Cortex of kidney (tissue), 1 donor: ENCODE measurements at places on chromosomes 6 and 20.

- no peak for DNase-seq
Measured at GRCh38 chr6:136669299-136669699, 119.1 kb upstream of the MAP7 start.

GRCh38 chr6:29792123-29793035, 35.2 kb upstream of the HLA-G start:
- DNase-seq: no peak

GRCh38 chr6:78308025-78308424, 559.3 kb upstream of the IRAK1BP1 start:
- no peak for DNase-seq

GRCh38 chr6:88760091-88760490, 203.3 kb downstream of the RNGTT start:
- no peak for DNase-seq

- no peak for DNase-seq
Measured at GRCh38 chr20:973785-974194, 28.3 kb downstream of the RSPO4 start.

DNA sequence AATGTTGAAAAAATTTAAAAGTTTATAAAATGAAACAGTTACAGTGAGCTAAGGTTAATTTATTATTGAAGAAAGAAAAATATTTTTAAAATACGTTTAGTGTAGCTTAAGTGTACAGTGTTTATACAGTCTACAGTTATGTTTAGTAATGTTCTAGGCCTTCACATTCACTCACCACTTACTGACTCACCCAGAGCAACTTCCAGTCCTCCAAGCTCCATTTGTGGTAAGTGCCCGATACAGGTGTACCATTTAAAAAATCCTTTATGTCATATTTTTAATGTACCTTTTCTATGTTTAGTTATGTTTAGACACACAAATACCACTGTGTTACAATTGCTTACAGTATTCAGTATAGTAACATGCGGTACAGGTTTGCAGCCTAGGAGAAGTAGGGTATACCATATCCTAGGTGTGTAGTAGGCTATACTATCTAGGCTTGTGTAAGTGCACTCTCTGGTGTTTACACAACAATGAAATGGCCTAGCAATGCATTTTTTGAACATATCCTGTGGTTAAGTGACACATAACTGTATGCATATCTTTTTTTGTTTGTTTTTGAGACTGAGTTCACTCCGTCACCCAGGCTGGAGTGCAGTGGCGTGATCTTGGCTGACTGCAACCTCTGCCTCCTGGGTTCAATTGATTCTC, 26.3 kb downstream of the FLRT3 start:
- no peak for DNase-seq

DNA sequence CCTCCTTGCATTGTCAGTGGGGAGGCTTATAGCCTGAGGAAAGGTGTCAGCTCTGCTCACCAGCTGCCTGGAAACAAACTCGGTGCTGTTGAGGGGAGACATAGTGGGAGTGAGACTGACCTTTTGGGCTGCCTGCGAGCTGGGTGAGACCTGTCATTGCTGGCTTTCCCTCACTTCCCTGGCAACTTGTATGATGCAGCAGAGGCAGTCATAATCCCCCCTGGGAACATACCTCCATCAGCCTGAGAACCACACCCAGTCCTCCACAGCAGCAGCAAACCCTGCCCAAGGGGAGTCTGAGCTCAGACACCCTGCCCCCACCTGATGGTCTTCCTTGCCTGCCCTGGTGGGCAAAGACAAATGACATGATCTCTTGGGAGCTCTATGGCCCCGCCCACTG, 521.2 kb upstream of the IMPG1 start:
- DNase-seq: no peak

DNA sequence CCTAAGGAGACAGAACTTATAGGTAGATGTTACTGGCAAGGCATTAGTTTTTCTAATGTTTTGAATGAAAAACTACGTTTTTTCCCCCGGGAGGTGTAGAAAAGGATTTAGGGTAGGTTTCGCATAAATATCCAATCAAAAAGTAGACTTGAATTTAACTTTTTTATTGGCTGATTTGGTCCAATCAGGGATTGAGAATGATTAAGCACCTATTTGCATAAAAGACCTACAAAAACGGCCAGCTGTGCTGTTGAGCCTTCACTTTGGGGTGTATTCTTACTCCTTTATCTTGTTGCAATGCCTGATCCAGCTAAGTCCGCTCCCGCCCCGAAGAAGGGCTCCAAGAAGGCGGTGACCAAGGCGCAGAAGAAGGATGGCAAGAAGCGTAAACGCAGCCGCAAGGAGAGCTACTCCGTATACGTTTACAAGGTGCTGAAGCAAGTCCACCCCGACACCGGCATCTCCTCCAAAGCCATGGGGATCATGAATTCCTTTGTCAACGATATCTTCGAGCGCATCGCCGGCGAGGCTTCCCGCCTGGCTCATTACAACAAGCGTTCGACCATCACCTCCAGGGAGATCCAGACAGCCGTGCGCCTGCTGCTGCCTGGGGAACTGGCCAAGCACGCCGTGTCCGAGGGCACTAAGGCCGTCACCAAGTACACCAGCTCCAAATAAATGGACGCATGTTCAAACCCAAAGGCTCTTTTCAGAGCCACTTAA, 113.5 kb upstream of the BTN3A2 start:
- no peak for DNase-seq

DNA sequence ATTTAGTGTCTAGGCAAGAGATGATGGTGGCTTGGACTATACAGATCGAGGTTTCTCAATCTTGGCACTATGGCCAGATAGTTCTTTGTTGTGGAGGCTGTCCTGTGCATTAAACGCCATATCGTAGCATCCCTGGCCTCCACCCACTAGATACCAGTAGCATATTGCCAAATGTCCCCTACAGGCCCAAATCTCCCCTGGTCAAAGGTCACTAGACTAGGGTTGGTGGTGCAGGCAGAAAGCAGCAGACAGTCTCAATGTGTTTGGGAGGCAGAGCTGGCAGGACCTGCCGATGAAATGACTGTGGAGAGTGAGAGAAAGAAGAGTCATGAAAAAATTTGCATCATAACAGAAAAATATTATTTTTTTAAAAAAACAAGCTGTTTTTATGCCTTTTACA, 63.0 kb downstream of the TRAM2 start:
- DNase-seq: no peak

GRCh38 chr6:158242071-158242606, 70.1 kb upstream of the TULP4 start:
- DNase-seq: no peak

- no peak for DNase-seq
Measured at GRCh38 chr6:77322604-77323003, 140.7 kb downstream of the HTR1B start.

DNA sequence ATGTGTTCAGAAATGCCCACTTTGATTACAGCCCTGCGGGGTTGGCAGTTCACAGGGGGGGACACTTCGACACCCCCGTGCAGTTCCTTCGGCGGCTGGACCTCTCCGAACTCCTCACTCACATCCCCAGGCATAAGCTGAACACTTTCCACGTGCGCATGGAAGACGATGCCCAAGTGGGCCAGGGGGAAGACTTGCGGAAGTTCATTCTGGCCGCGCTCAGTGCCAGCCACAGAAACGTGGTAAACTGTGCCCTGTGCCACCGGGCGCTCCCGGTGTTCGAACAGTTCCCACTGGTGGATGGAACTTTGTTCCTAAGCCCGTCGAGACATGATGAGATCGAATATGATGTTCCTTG, 32.1 kb downstream of the HECA start:
- DNase-seq: no peak

GRCh38 chr20:64148581-64148980, 15.7 kb upstream of the MYT1 start:
- DNase-seq: no peak
